ENCODE measurements at places on chromosomes 2 and 18.

DNA sequence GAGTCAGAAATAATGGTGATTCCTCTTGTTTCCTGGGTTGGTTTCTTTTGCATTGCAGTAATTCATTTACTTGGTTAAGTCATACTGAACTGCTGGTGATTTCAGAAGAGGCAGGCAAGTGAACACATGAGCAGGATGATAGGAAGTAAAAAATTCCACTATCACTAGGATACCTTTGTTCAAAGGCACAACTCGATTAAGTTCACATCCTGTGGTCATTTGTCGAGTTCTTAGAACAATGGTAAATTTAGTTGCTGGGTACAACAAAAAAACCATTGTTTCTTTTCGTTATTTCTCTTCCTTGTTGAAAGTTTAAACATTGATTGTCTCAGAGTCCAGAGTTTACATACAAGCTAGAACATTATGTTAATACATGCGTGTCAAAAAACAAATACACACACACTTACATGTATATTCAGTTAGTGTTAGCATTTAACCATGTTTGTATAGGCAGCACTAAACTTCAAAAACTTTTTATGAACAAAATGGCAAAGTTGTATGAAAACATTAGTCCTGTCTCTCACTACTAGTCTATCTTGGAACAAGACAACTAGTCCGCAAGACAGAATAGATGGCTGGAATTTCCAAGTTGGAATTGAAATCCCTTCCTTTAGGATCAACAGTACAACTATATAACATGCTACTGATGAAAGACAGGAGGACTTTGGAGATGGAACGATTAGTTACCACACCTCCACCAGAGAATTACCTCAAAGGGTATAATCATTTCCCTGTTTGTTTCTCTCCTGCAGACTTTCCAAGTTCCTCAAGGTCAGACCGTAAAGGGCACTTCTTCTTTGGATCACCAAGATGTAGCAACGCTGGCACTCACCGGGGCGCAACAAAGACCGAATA, 26.2 kb downstream of the STK39 start:
- DNase-seq: no peak

GRCh38 chr2:204794624-204795023, 249.3 kb downstream of the PARD3B start:
- DNase-seq: no peak

DNA sequence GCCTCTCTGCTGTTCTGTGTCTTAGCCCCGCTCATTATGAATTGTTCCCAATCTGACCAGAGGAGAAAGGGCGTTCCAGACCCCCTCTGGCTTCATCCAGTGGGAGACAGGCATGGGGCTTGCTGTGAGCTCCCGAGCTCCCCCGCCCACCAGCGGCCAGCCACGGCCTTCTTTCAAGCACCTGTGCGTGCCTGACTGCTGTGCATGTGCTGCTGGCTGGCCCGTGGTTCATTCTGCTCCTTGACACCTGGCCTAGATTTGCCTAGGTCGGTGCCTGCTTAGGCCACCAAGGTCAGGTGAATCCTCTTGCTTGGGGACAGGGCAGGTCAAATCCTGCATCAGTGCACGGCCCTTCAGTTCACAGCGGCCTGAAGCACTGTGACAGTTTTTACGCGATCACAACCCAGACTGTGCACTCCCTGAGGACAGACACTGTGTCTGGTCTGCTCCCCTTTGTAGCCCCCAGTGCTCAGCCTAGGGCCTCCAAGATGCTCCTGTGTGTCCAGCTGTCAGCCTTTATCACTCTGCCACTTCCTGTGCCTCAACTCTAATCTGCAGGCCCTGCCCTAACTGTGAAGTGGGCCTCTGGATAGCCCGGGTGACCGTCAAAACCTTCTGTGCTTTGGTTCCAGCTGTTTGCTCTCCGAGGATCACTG, 3.6 kb upstream of the LPIN1 start:
- DNase-seq: no peak

GRCh38 chr2:238438856-238439849, 12.4 kb downstream of the ASB1 start:
- no peak for DNase-seq

- no peak for DNase-seq
Measured at GRCh38 chr18:23341383-23341782, 111.7 kb upstream of the RIOK3 start.

DNA sequence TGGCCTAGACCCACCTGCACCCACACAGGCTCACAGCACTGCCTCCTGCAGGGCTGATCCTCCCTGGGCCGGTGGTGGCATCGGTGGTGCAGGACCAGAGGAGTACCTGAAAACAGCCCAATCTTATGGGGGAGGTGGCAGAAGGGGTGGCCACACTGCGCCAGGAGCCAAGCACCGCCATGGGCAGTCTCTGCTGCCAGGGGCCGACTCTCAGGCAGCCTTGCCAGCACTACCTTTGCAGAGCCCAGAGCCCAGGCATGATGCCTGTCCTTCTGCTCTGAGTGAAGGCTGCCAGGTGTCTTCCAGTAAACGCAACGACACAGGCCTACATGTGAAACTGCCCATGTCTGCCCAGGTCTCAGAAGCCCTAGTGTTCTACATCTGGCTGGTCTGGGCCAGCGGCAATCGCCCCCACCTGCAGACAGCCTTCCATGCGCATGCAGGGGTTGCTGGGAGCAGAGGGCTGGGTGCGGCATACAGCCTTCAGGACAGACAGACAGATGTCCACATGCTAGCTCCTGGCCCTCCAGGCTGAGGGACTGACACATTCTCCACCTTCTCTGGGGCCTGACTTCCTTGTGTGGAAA, 6.8 kb downstream of the HS6ST1 start:
- DNase-seq: no peak

DNA sequence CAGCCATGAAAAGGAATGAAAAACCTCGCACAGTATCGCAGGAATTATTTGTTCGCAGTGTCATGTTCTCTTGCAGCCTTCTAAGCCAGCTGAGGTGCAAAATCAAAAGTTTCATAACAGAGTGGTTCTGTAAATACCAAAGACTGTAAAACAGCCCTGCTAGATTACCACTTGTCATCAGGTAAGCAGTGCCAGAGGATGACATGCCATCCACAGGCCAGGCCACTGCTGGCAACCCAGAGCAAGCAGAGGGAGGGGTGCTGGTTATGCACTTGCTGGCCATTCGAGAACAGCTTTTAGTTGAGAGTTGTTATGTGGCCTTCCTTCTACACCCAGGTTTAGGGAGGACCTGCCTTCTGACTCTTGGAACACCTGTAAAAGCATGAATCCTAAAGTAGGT, 114.3 kb upstream of the MGAT5 start:
- DNase-seq: no peak

- no peak for DNase-seq
Measured at GRCh38 chr2:28754321-28754720, 2.7 kb downstream of the PPP1CB start.

DNA sequence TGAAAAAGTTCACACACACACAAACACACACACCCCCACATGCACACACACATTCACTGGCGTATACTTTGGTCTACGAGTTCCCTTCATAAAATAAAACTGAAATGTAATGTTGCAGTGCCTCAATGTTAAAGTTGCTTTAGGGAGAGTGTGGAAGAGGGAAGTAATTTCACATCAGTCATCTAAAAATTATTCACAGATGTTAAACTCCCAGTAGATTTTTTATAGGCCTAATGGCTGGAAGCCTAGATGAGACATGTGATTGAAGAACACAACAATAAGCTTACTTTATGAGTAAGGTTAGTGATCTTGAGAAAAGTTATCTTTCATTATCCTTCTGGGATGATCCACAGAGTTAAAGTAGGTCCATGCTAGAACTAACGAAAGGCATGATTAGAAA, 506.7 kb upstream of the CNTNAP5 start:
- no peak for DNase-seq

GRCh38 chr2:240328526-240328925, 106.9 kb upstream of the GPC1 start:
- DNase-seq: no peak

Data from NCI-H526 (cell line).